ENCODE measurements at places on chromosomes 16 and 17.

DNA sequence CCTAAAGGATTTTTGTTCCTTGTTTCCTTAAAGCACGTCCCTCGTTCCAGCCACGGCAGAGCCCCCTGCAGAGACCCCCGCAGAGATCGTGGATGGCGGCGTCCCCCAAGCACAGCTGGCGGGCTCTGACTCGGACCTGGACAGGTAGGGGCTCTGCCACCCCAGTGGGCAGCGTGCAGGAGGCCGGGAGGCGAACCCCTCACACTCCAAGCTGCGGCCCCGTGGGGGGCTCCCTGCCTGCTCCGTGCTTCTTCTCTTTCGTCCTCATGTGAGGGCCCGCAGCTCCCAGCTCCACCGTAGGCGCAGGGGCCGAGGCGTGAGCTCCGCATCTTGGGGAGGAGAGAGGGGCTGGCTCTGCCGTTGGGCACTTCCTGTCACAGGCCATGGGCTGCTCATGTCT is 8.5 kb downstream of the TELO2 start:
- DNase-seq, result no peak

GRCh38 chr16:64778777-64779176 is 343.1 kb downstream of the CDH11 start:
- no peak for DNase-seq

DNA sequence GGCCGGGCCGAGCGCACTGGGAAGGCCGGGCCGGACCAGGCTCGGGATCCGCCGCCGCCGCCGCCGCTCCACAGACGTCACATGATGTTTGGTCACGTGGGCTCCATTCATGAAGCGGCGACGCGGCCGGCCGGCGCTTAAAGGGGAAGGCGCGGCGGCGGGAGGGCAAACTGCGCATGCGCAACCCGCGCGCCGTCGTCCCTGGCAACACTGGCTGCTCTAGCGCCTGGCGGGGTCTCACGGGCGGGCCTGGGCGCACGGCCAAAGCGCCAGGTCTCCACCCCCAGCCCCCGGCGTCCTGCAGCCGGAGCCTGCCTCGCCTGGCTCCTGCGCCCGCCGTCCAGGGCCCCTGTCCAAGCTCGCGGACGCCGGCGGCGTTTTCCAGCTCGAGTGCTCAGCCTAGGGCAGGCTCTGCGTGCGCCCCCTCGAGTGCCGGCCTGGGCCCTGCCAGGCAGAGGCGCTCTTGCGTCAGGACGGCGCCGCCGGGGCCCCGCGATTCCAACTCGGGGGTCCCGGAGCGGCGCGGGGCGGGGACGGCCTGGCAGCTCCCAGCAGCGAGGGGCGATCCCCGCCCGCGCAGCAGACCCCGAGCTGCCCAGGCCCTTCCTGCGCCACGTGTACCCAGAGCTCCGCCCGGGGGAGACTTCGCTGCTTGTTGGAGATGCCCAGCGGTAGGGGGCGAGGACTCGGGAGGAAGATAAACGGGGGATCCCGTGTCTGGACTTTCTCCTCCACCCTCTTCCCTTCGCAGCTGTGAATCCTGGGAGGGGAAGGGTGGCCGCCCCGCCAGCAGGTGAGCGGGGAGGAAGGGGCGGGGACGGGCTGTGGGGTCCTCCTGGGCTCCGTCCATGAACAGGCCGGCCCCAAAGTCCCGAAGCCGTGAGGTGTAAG is at the start of gene MAFG:
MAFG (minus strand) TSS at position 83 of the 891 bp plus-strand sequence. CDS start 4,550 bp downstream, outside the sequence.
- DNase-seq, result peak; percentile 52

DNA sequence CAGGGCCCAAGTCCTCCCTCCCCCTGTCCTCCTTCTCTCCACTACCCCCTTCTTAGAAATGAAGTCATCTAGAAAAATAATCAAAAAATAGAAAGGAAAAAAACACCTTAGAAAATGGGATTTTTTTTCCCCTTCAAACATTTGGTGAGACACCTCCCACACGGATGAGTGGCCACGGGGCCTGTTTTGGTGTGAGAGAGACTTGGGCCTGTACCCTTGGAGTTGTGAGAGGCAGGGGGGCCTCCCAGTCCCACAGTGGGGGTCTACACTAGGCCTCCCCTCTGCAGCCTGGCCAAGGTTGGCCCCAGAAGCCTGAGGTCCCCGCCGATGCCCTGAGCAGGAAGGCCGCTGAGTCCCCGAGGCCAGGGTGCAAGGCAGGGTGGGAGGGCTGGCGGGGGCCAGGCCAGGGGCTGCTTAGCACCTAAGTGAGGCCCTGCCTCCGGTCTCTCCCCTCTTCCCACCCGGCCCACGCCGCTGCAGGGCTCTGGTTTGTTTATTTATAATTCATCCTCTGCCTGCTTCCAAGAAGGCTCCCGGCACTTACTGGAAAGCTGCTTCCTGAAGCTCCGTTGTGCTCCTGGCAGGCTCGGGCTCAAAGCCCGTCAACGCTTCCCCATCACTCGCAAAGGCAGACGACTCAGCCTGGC is 26.4 kb downstream of the NPTX1 start:
- no peak for DNase-seq

GRCh38 chr16:28267356-28267755 is 25.0 kb upstream of the SBK1 start:
- DNase-seq, result no peak

GRCh38 chr17:62937606-62938005 is 28.4 kb upstream of the TANC2 start:
- DNase-seq, result no peak

GRCh38 chr16:51701025-51701424 is 550.0 kb upstream of the SALL1 start:
- DNase-seq, result no peak

DNA sequence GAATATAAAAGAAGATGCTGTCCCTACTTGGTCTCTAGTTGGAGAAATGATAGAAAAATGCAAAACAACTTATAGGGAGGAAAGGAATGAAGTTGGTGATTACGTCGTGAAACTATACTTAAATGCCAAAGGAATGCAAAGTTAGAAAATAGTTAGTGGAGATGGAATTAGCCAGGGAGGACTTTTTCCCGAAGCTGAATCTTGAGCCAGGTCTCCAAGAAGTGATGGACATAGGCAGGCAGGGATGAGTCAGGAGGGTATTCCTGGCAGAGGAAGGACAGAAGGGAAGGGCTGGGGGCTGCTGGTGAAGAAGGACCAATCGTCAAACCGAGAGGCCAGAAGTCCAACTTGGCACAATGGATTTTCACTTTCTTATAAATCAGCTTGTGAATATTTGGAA is 1.8 kb downstream of the SNTB2 start:
- DNase-seq, result no peak
